ENCODE measurements at places on chromosomes 6 and 20.

GRCh38 chr20:37901240-37901639, 1.7 kb upstream of the VSTM2L start:
- peak; percentile 23 for DNase-seq

- no peak for DNase-seq
These were observed 84.1 kb downstream of the SLC23A2 start for GRCh38 chr20:4916971-4917881.

DNA sequence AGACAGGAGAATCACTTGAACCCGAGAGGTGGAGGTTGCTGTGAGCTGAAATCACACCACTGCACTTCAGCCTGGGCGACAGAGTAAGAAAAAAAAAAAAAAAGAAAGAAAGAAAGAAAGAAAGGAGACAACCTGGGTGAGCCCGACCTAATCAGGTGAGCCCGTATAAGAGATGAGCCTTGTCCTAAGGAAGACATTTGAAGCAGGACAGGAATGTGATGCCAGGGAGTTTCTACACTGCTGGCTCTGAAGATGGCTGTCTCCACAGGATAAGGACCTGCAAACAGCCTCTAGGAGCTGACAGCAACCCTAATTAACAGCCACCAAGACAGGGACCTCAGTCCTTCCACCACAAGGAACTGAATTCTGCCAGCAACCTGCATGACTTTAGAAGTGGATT, 41.9 kb downstream of the NHLRC1 start:
- DNase-seq, result no peak

DNA sequence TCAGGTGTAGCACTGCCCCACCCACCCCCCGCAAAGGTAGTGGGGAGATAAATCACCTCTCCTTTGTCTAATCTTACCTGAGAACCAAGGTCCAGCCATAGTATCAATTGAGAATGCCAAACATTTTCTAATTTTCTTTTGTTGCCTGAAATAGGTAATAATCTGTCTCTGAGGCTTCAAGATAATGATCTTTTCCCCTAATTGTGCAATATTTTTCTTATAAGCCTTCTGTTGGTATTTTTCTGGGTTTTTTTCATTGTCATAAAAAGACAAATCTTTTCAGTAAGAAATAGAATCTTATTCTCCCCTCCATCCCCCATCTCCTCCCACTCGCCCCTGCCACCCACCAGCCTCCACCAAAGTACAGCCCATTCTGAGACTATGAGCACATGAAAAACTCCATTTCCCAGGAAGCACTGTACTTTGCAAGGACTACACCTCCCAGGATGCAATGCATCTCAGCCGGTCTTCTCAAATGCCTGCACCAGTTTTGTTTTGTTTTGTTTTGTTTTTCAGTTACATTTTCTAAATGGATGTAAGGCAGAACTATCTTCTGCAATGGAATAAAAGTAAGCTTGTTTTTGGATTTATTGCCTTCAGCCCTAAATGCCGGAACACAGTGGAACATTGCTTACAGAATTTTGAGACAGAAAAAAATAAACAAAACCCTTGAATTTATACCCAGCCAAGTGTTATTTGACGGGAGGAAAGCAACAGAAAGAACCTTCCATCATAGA, 268.0 kb downstream of the TFAP2A start:
- peak; percentile 4 for DNase-seq

DNA sequence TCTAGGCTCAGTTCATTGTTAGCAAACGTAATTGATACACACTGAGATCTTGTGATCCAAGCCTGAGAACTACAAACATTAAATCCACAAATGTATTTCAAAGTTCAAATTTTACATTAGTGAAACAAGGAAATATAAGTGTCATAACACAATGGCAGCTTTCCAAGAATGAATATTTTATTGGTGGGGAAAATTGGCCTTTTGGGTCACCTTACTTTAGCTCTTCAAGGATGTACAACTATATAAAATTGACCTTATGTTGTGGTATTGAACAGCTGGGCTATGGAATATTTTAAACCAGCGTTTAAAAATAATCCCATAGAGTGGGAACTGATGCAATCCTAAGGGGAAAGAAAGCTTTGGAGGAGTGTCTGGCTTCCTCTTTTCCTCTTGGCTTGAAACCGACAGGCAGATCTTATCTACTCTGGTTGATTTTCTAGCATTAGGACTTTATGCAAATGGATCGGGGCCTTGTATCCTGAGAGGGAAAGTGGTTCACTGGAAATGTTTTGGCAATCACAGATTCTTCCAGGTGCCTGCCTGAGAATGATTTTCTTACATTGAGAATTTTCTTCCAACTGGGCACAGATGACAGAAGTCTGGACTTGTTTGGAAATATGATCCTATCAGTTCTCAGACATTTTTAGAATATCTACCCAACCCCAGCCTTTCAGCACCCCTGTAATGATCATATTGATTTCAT, 184.8 kb upstream of the ECI2 start:
- peak; percentile 94 for DNase-seq

GRCh38 chr6:151807513-151808370, at the start of gene ESR1:
Gene ESR1, plus strand, starts transcription at chr6:151807682. Its CDS starts 231 bp downstream, at chr6:151807913.
- no peak for DNase-seq

DNA sequence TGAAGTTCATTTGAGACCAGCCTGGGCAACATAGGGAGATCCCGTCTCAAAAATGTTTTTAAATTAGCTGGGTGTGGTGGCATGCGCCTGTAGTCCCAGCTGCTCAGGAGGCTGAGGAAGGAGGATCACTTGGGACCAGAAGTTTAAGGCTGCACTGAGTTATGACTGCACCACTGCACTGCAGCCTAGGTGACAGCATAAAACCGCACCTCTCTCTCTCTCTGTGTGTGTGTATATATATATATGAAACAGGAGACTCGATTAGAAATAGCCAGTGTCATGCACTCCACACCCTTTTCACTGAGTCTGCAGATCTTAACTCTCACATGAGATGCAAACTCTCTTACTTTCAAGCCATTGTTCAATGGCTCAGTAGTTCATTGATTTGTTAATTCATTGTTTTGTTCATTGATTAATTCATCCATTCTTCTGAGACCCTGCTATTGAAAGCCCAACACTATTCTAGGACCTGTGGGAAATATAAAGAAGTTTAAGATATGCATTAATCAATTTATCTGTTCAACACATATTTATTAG, 52.4 kb upstream of the MRPS10 start:
- DNase-seq, result no peak

- DNase-seq, result no peak
These were observed 372.7 kb downstream of the ADGRB3 start for GRCh38 chr6:69007781-69008180.

DNA sequence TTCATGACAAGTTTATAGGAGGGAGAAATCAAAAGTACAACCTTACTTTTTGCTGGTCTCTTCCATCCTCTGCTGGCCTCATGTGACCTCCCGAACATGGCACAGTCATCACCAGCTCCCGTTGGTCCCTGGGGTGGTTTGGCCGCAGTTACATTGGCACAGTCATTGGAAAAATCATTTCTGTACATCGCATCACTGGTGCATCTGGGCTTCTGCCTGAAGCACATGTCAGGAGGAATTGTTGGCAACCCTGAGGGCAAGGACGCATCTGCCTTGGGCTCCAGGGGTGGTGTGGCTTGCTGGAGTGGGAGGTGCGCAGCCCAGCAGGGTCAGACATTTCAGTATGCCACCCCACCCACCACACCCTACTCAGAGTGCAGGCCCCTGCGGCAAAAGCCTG, 162.9 kb upstream of the SLC24A3 start:
- DNase-seq, result no peak

GRCh38 chr6:119339941-119340456, 9.6 kb downstream of the MAN1A1 start:
- peak; percentile 17 for DNase-seq

GRCh38 chr20:32524829-32525501, 60.2 kb downstream of the NOL4L start:
- no peak for DNase-seq

GRCh38 chr6:84871925-84872324, 107.5 kb upstream of the TBX18 start:
- DNase-seq, result no peak

DNA sequence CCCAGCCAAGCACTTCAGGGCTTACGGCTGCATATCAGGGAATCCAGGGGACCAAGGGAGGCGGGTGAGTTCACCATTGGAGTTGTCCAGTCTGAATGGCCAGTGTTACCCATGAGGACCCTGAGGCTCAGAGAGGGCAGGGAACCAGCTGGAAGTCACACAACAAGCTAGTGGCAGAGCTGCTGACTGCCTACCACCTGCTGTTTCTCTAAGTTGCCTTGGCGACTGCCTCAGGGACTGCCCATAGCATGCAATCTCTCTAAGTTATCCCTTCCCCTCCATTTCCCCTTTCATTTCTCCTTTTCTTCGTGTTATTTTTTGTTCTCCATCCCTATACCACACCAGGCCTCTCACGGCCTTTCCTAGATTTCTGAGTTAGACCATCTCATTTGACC, 71.8 kb upstream of the SIRPA start:
- DNase-seq, result no peak

- no peak for DNase-seq
These were observed 115.2 kb downstream of the PRND start for GRCh38 chr20:4836935-4837334.

DNA sequence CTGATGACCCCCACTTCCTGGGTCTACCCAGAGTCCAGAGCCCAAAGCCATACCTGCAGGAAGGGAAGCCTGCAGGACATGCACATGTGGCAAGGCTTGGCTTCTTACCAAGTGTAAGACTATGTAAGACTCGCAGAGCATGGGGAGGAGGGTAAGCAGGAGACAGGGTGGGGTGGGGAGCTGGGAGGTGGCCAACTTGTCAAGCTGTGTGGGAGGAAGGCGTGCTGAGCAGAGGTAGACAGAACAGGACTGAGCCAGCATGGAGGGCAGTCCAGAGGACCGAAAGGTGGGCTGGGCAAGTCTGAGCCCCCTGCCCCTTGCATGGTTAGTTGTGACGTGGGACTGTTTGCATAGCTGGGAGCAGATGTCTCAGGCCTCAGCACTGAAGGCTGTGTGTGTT, 53.4 kb upstream of the RNF24 start:
- peak; percentile 44 for DNase-seq

DNA sequence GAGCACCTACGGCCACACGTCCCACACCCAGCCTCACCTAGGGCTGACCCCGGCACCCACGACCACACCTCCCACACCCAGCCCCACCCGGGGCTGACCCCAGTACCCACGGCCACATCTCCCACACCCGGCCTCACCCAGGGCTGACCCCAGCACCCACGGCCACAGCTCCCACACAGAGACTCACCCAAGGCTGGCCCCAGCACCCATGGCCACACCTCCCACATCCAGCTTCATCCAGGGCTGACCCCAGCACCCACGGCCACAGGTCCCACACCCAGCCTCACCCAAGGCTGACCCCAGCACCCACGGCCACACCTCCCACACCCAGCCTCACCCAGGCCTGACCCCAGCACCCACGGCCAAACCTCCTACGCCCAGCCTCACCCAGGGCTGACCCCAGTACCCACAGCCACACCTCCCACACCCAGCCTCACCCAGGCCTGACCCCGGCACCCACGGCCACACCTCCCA, 36.7 kb downstream of the NINL start:
- no peak for DNase-seq

- DNase-seq, result no peak
These were observed 1.1 kb downstream of the SLC44A4 start for GRCh38 chr6:31877651-31878161.

GRCh38 chr20:3672547-3673171, 9.2 kb downstream of the ADAM33 start:
- DNase-seq, result no peak

- DNase-seq, result no peak
These were observed 22.8 kb downstream of the NPEPL1 start for GRCh38 chr20:58715391-58715800.

GRCh38 chr6:113654396-113654795, 202.7 kb upstream of the MARCKS start:
- DNase-seq, result no peak

- DNase-seq, result peak; percentile 80
These were observed 213.1 kb upstream of the STXBP5 start for GRCh38 chr6:146990821-146991798.

- DNase-seq, result no peak
These were observed 538.6 kb upstream of the RNF217 start for GRCh38 chr6:124423621-124424020.

DNA sequence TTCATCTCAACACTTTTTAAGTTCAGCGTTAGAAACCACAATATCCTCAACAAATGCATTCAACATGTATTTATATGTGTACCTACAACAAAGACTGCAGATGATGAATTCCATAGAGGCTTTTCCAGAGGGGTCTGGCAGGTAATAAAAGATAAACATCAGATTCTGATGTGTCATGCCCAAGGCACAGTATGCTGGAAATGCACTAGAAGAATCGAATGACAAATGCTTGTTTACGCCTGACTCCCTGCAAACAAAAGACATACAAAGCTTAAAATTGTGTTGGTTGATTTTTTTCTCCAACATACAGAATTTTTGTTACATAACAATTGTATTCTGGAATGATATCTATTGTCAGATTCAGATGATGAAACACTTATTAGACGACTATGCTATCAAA, at the start of gene LGSN:
LGSN (minus strand) TSS at position 45 of the 400 bp plus-strand sequence; CDS start at position 5, 40 bp downstream.
- DNase-seq, result no peak

DNA sequence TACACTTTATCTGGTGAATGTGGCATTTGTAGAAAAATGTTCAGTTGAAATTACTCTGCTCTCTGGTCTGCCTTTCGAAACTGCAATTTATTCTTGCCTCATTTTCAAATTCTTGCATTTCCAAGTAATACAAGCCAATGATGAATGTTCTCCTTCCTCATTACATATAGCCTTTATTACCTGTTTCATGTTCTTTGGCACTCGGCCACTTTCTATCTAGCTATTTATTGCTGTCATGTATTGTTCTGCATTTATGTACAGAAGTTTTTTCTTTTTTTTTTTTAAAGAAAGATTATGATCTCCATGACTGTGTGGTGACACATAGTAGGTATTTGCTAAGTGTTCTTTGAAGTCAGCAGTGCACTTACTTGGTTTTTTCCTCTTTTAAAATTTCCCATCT, 261.4 kb downstream of the ZFAND3 start:
- peak; percentile 40 for DNase-seq

DNA sequence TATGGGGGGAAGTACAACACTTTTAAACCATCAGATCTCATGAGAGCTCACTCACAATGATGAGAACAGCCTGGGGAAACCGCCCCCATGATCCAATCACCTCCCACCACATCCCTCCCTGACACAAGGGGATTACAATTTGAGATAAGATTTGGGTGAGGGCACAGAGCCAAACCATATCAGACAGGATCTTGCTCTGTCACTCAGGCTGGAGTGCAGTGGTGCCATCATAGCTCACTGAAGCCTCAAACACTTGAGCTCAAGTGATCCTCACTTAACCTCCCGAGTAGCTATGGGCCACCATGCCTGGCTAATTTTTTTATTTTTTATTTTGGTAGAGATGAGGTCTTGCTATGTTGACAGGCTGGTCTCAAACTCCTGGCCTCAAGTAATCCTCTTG, 5.1 kb upstream of the IYD start:
- no peak for DNase-seq

DNA sequence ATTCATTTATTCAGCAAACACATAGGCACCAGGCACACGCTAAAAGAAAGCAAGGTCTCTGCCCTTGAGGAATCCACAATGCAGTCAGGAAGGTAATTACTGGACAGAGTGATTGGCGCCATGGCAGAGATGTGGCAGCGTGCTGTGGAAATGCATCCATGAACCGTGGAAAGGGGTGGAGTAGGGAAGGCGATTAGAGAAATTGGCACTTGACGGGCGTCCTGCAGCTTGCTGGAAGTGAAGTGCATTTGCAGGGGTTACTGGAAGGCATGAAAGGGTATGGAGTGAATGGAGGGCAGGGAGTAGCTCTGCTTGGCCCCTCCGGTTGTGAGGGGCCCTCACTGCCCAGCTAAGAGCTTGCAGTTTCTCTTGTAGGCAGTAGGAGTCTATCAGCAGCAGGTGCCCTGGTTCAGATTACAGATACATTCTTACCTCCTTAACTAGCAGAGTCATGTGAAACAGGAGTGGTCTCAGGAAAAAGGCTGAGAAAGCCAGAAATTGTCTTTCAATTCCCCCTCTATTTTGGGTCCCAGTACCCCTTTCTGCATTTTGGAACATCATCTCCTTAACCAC, 122.5 kb upstream of the TIAM2 start:
- DNase-seq, result no peak
